ENCODE measurements at places on chromosomes 5 and 9. TPM values are rescaled to one million over a fixed set of nuclear protein-coding genes. Genes with fewer than 3 reads are reported as not detected.

Gene PIP5KL1
- not detected for polyA plus RNA-seq

Gene DMGDH
- not detected for polyA plus RNA-seq

Gene FAM78A
- polyA plus RNA-seq, result 18.3 TPM

Gene NUTM2F
- polyA plus RNA-seq, result not detected

Gene PDZD2
- polyA plus RNA-seq, result 0.05 TPM

Gene SPINK13
- polyA plus RNA-seq, result not detected

Gene CCDC192
- polyA plus RNA-seq, result not detected

Gene ZNF879
- 4.7 TPM for polyA plus RNA-seq

Gene SLC25A25
- polyA plus RNA-seq, result 9.6 TPM

Gene GFI1B
- 1.4 TPM for polyA plus RNA-seq

Gene SLC31A2
- polyA plus RNA-seq, result 1.8 TPM

Gene ANKRD34B
- not detected for polyA plus RNA-seq

Gene GPR151
- not detected for polyA plus RNA-seq

Gene IFNA2
- polyA plus RNA-seq, result not detected

Gene SLC30A5
- polyA plus RNA-seq, result 13.6 TPM

Gene PHF24
- not detected for polyA plus RNA-seq

Gene LRRC26
- polyA plus RNA-seq, result not detected

Gene NXNL2
- not detected for polyA plus RNA-seq

Gene ARHGEF37
- not detected for polyA plus RNA-seq

Gene C5orf58
- polyA plus RNA-seq, result not detected

Gene FOXD4L3
- polyA plus RNA-seq, result not detected

Gene IL5
- not detected for polyA plus RNA-seq

Gene CARTPT
- not detected for polyA plus RNA-seq

Gene SPATA31D4
- not detected for polyA plus RNA-seq

Gene IFNA16
- not detected for polyA plus RNA-seq

Gene RNF145
- polyA plus RNA-seq, result 12.1 TPM
